ENCODE measurements at places on chromosomes 5 and 9.

DNA sequence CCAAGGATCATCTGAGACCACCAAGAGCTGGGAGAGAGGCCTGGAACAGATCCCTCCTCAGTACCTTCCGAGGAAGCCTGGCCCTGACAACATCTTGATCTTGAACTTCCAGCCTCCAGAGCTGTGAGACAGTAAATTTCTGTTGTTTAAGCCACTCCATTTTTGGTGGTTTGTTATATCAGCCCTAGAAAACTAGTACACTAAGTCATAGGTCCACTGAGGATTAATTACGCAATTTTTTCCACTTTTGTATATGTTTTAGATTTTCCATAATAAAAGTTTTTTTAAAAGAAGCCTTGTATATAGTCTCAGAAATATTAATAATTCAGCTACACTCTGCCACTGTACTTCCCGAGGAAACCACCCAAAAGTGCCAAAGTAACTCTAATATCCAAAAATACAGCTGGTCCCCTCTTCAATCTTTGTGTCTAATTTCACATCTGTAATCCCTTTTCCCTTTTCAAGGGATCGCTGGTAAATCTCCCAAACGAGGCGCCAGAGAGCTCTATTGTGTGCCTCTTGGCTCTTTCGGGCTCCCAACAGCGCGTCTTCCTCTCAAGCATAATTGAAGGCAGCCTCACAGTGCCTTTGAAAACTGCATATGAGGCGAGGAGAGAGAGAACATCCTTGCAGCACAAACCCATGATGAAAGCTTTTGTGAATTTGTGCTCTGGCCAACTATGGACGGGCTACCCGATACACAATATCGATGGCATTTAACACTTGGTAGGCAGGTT is 32.7 kb downstream of the PRUNE2 start:
- no peak for DNase-seq

- no peak for DNase-seq
These were observed 10.4 kb downstream of the CYSTM1 start for GRCh38 chr5:140185409-140185808.

GRCh38 chr9:37144762-37145161 is 24.4 kb downstream of the ZCCHC7 start:
- DNase-seq, result no peak

DNA sequence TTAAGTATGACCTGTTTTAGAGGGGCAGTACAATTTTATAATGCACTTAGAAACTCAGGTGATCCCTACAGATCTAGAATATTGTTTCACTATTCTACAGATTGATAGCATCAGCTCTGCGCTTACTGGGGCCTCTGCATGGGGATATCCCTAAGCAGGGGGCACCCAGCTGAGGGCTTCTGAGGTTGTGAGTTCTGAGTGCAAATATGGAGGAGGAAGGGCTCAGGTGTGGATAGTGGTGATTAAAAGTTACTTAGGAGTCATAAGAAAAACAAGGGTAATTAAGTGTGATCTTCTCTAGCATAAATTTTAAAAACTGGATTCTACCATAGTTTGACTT is 274.4 kb downstream of the EFNA5 start:
- no peak for DNase-seq

GRCh38 chr5:69368458-69369339 is 621 bp downstream of the AK6 start:
- DNase-seq, result peak; percentile 24

- DNase-seq, result no peak
These were observed 211.0 kb downstream of the AGTPBP1 start for GRCh38 chr9:85530721-85531120.

GRCh38 chr9:131888923-131889322 is 149.0 kb upstream of the RAPGEF1 start:
- DNase-seq, result no peak

DNA sequence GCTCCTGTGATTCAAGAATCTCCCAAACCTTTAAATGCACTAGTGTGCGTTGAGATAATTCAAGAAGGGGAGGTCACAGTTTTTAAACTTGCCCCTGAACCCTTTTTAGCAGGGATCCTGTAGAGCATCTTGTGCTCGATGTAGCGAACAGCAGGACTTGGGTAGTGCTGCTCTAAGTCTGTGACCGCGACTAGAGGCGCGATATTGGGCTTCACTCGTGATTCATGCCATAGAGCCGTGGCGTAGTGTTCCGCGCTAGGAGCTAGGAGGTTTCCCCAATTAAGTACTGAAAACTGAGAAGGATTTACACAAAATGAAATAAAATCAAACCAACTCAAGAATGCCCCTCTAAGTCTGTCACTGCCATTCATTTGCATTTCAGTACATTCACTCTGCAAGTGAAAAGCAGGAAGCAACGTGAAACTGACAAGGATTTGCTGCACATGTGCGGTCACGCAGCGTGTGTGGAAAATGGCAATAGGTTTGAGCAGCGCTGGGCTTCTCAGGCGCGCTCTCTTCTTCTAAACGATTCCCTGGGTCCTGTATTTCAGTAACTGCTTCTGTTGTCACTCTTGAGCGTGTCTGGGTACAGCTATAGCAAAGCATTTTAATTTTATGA is 1135.9 kb upstream of the WWC1 start:
- DNase-seq, result no peak

DNA sequence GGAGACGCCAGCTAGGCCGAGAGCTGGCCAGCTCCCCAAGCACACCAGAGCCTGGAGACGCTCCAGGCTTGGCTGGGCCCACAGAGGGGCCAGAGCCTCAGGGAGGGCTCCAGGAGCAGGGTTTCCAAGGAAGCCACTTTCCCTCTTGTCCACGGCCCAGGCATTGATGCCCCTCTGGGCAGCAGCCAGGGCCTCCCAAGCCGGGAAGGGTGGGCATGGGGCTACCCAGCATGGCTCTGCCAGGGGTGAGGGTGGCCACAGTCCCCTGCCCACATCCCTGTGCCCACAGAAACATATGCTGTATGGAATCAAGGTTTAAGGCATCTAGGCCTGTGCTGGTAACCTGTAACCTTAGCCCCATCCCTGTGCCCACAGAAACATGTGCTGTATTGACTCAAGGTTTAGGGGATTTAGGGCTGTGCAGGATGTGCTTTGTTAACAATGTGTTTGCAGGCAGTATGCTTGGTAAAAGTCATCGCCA is 1.5 kb upstream of the DPP7 start:
- DNase-seq, result no peak

GRCh38 chr9:107838766-107839165 is 349.2 kb upstream of the KLF4 start:
- DNase-seq, result no peak

DNA sequence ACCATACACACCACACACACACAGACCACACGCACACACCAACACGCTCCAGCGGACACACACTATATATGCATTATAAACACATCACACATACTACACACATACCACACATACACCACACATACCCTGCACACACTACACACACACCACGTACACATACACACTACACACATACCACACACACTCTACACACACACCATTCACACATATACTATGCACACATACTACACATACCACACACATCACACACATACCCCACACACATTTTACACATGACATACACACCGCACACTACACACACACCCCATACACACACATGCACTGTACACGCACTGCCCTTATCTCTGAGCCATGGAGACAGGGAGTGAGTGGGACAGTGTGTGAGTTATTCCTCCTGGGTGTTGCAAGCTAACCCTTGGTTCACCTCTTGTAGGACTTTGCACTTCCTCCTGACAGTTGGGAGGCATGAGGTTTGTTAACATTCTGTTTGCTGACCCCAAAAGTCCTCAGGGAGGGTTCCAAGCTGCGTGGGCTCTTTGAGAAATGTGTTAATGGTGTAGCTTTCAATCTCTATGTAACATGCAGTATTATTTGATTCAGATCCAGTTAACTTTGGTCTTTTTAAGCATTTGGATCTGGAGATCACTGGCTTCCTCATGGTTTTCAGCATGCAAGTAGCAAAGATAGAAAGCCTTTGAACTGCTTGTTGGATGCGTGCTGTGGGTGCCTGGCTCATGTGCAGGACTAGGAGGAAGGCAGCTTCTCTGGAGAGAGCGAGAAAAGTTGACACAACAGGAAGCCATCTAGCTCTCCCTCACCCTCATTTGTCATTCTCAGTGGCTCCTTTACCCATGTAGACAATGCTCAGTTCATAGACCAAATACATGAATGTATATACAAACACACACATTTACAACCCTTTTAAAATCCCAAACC is 13.7 kb downstream of the IL31RA start:
- no peak for DNase-seq

- DNase-seq, result peak; percentile 37
These were observed 79.6 kb downstream of the PDE4D start for GRCh38 chr5:59813761-59814536.

DNA sequence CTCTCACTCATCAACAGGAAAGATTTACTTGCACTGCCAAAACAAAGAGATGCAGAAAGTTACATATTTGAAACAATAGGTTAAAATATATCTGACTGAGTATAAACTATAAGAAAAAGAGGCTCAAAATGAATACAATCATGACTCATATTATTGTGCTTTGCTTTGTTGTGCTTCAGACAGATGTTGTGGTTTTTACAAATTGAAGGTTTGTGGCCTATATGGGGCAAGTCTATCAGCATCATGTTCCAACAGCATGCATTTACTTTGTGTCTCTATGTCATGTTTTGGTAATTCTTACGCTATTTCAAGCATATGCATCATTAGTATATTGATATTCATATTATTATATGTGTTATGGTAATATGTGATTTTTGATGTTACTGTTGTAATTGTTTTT is 330.0 kb downstream of the PRR16 start:
- DNase-seq, result no peak

DNA sequence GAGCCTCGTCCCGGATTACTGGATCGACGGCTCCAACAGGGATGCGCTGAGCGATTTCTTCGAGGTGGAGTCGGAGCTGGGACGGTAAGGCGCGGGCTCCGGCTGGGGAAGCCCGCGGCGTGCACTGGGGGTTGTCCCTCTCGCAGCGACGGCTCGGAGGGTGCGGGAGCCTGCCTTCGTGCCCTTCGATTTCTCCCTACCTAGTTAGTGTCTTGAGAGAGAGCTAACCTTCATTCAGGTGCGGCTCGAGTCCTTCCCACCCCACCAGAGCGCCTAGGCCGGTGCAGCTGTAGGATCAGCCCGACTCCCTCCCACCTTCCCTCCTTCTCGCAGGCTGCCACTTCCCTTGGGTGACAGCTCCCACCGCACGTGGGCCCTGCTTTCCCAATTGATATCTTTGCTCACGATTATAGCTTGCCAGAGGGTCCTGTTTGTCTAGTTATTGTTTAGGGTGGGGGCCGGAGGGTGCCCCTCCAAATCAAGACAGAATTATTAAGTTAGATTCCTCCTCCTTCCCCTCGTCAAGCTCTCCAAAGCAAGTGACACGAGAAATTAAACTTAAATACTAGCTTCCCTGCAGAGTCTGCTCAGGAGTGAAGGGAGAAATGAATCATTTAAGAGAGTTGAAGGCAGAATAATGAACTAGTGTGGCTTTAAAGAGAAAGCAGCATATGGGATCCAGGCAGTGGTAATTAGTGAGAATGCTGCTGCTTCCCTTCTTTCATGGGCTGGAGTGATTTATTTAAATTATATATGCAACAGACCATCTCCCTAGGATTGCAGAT is 569 bp downstream of the CAMK4 start:
- DNase-seq, result no peak

GRCh38 chr9:5453673-5454072 is 3.3 kb downstream of the CD274 start:
- DNase-seq, result no peak

DNA sequence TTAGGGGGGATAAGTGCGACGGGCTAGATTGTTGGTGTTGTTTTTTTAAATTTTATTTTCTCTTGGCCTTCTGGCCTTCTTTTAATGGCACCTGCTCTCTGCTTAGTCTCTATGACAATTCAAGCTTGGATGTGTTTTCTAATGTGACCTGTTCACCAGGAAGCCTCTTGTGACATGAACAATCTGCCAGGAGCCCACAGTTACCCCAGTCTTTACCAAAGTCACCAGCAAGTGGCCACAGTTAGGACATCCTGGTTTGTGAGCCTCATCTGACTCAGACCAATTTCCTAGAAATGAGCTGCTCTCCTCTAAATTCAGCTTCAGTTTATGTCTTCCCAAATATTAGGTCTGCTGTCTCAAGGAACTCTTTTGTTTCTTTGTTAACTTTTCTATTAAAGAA is 135.8 kb downstream of the TLE4 start:
- DNase-seq, result no peak

- no peak for DNase-seq
These were observed 151.3 kb downstream of the GAS1 start for GRCh38 chr9:86795823-86796553.

DNA sequence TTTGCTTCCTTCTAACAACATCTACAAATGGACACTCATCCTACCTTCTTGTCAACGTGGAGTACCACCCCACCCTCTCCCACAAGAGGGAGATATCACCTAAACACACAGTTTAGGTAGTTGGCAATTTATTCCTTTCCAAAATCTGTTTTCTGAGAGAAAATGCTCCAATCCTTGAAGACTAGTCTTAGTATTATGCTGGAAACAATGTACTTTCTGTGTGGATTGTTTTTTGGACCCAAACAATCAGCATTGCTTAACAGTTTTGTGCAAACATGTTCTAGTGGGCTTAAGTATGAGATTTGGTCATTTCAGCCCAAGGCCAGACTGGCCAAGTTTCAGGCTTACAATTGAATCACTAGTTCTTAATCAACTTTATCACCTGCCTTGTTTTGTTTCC is 359.1 kb downstream of the ARHGEF28 start:
- DNase-seq, result no peak

DNA sequence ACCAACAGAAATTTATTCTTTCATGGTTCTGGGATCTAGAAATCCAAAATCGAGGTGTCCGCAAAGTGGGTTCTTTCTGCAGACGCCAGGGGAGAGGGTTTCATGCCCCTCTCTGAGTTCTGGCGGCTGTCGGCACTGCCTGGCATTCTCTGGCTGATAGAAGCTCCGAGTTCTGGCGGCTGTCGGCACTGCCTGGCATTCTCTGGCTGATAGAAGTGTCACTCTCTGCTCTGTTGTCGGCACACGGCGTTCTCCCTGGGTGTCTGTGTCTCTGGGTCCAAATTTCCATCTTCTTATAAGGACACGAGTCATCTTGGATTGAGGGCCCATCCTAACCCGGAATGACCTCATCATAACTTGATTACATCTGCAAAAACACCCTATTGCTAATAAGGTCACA is 7.6 kb downstream of the GFI1B start:
- DNase-seq, result no peak
